Camera-type eye (tissue), 1 donor: ENCODE measurements at places on chromosomes 3 and 15. TPM values are rescaled to one million over a fixed set of nuclear protein-coding genes. Genes with fewer than 3 reads are reported as not detected.

Gene TMEM42
- total RNA-seq: 12.8 TPM

Gene WDR72
- total RNA-seq: 1.4 TPM

Gene CP
- 47.8 TPM for total RNA-seq

Gene CYP1A2
- total RNA-seq: not detected

Gene TMEM266
- 1.1 TPM for total RNA-seq

Gene C3orf85
- total RNA-seq: not detected

Gene COX5A
- total RNA-seq: 56.7 TPM

Gene SCN5A
- total RNA-seq: 3.0 TPM

Gene HDC
- total RNA-seq: 3.8 TPM

Gene SLC28A2
- total RNA-seq: not detected

Gene ABI3BP
- 146 TPM for total RNA-seq

Gene WNT7A
- 9.1 TPM for total RNA-seq

Gene PPP1R14D
- not detected for total RNA-seq

Gene POLQ
- total RNA-seq: 5.6 TPM

Gene TF
- total RNA-seq: 1,294 TPM

Gene HRG
- total RNA-seq: not detected
